T-helper 1 cell (primary cell): ENCODE measurements at places on chromosomes 3 and 15.

- DNase-seq: no peak
These were observed 54.3 kb downstream of the ATP2C1 start for GRCh38 chr3:130948001-130948773.

GRCh38 chr3:32224016-32224516 lies 14.4 kb upstream of the CMTM8 start:
- no peak for DNase-seq

DNA sequence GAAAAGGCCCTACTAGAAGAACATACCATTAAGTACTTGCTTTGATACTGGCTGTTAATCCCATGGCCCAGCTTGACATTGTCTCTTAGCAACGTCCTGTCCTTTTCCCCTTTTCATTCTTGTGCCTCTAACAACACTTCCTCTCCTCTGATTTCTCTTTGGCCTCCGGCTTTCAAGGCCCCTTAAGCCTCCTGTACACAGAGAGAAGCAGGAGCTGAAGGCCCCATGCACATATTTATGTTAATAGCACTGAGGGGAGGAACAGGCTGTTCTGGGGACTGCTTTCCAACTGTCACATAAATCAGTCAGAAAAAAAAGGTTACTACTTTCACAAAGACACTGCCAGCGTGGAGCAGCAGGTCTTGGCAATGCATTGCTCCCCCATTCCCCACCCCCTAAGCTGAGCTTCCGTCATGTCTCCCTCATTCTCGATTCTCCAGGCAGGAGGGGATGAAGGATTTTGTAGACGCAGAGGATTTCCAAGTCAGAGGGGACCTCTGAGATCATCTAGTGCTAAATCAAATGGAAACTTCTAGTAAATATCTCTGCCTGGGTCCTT lies 257.4 kb upstream of the ADAMTS9 start:
- DNase-seq: no peak

DNA sequence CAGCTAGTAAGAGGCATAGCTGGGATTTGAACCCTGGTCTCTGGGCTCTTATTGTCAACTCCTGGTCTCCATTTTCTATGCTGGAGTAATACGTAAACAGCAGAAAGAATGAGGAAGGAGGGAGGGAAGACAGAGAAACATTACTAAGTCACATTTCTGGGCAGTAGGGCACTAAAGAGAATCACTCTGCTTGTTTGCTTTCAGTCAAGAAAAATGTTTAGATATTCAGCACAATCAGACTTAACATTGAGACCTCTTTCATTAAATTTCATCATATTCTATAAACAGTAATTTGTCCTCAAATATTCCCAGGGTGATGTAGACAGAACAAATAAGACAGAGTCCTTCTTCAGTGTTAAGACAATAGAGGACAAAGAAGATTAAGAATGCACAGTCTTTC lies 67.7 kb upstream of the BNC1 start:
- DNase-seq: no peak

- no peak for DNase-seq
These were observed 65.9 kb upstream of the ST3GAL6 start for GRCh38 chr3:98697225-98697624.

DNA sequence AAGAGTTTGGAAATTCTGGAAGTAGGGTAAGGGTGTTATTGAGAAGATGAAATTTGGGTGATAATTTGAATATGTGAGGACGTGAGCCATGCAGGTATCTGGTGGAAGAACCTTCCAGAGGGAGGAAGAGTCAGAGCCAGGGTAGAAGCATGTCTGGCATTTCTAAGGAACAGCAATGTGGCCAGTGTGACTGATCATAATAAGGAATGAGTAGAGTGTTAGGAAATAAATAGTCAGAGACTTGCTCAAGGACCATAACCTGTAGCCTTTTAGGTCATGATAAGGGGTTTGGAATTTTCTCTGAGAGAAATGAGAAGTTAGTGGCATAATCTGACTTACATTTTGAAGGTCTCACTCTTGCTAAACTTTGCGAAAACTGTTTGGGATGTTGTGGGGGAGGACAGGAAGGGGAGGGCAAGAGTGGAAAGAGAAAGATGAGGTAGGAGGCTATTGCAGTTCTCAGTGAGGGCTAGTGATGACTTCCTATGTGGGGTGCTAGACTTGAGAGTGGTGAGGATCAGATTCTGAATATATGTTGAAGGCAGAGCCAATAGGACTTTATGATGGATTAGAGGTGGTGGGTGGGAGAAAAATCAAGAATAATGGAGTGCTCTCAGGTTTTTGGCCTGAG lies 568.3 kb downstream of the AGBL1 start:
- DNase-seq: no peak

DNA sequence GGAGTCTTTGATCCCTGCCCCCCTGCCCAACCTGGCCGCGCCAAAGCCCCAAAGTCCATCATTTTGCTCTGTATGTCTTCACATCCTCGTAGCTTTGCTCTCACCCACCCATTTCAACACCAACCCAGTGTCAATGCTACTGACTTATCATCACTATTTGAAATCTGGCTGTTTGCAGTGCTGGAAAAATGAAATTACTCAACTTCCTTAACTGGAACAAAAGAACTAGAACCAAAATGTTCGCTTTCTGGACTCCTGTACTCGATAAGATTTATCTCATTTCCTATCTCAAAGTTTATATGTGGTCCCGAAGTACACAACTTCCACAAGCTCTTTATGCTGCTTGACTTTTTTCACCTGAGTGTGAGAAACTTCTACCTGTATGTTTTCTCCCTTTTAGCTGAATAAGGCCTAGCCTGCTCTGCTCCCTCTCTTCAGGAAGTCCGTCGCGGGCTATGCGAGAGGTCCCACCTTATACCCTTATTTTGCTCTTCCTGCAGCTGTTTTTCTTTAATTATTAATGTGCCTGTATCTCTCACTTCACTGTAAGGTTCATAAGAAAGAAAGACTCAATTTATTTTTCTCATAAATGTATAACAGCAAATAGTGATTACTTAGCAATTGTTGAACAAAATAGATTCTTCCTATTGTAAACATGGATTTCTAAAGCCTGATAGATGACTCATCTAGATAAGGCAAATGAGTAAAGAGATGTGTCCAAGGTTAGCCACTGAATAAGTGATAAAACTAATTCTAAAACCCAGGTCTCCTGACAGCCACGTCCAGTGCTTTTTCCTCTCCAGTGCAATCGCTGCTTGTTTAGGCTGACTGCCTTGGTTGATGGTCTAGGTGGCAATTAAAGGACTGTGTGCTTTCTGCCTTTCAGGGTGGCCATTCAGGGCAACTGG lies 464.1 kb upstream of the TPRG1 start:
- DNase-seq: no peak

DNA sequence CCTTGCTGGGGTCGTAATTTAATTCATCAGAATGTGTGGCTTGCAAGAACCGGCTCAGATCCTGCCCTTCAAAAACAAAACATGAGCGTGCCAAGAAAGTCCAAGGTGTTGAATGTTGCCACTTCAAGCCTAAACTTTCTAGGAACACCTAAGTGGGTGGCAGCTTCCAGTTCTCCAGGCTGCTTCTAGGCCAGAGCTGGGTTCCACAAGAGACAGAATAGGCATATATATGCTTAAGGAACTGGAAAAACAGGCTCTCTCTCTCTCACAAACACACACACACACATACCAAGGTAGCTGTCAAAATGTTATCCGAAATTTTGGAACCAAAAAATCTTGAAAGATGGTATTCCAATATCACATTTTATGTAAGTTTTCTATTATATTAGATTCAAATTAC lies 890 bp upstream of the ADIPOQ start:
- DNase-seq: no peak

DNA sequence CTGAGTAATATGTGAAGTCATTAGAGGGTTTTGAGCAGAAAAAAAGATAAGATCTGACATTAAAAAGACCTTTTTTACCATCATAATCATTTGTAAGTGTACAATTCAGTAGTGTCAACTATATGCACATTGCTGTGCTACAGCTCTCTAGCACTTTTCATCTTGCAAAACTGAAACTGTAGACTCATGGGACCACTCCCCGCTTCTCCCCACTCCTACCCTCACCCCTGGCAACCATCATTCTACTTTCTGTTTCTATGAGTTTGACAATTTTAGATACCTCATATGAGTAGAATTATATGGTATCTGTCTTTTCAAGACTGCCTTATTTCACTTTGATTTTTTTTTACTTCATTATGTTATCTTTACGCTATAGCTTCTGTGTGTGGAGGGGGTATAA lies 112.8 kb downstream of the NSUN3 start:
- no peak for DNase-seq

- no peak for DNase-seq
These were observed 65.3 kb downstream of the FAIM start for GRCh38 chr3:138673641-138674530.
